ENCODE measurements at places on chromosomes 3 and 15.

- DNase-seq: no peak
Observed at GRCh38 chr3:25775936-25776335, 7.3 kb downstream of the NGLY1 start.

- DNase-seq: no peak
Observed at GRCh38 chr15:73105064-73105463, 52.8 kb downstream of the NEO1 start.

DNA sequence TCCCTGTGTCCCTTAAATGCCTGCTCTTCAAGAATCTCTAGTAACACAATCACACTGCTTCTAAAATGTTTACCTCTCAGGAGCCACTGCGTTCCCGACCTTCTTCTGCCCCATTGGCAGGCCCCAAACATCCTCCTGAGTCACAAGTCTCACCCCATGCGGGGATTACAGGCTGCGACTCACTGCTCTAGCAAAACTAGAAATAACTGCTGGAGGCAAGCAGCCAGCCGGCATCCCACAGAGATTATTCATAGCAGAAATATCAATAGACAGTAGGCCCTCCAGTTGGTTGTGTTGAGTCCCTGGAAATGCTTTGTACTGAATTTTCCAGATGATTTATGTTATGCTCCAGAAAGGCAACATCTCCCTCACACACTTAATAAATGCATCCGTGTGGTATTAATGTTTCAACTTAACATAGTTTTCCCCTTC, 64.8 kb downstream of the RFTN1 start:
- DNase-seq: peak; percentile 99

DNA sequence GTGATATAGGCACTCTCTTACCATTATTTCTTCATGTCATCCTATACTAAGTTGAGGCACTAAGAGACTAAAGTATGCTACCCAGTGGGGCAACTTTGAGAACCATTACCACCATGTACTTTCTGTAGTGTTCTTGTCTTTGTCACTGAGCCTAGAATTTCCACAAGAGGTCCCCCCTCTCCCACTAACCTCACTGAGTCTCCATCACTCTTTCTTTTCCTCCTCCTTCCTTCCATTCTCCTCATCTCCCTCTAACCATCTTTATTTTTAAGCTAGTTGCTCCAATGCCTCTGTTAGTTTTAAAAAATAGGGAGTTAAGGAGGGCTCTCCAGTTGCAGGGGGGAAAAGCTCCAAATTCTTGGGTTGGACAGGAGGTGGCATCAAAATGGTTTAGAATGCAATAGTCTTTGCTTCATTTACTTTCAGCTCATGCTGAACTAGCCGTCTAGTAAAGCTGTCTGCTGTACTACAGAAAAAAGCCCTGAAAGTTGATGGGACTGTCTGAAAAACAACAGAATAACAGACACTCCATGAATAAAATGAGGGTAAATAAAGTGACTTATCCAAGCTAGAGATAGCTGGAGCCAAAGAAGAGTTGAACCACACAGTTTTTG, 85.1 kb upstream of the MYRIP start:
- no peak for DNase-seq

DNA sequence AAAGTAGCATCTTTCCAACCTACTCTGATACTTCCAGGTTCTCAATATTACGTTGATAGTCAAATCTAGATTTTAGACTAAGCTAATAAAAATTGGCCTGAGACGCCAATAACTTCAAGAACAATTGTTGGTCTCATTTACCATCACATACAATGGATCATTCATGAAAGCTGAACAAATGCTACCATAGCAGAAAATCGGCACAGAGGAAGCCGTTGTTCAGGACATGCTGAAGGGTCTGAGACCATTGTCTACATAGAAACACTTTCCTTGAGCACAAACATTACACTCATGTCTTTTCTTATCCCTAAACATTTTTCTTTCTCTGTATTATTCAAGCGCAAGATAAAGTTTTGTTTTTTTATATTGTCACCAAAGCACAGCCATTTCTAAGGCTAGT, 37.2 kb upstream of the FHIT start:
- DNase-seq: no peak

DNA sequence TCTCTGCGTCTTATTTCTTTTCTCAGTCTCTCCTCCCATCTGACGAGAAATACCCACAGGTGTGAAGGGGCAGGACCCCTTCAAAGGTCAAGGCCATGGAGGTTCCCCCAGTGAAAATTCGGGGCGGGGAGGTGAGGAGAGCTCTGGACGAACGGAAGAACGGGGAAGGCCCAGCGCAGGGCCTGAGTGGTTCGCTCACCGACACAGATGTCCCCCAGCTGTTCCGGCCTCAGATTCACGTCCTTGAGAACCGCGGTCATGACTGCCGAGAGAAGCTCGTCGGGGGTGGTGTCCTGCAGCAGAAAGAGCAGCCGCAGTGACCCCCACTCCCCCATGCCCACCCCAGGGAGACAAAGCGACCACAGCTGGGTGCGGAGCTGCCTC, 542 bp downstream of the ACAA1 start:
- peak; percentile 32 for DNase-seq

- no peak for DNase-seq
Observed at GRCh38 chr3:108293858-108294257, 2.5 kb upstream of the HHLA2 start.

GRCh38 chr3:109902549-109902948, 565.2 kb upstream of the DPPA4 start:
- DNase-seq: no peak

- peak; percentile 79 for DNase-seq
Observed at GRCh38 chr3:185796431-185797107, 28.3 kb downstream of the IGF2BP2 start.

GRCh38 chr15:89399238-89400115, 64.9 kb upstream of the POLG start:
- no peak for DNase-seq

DNA sequence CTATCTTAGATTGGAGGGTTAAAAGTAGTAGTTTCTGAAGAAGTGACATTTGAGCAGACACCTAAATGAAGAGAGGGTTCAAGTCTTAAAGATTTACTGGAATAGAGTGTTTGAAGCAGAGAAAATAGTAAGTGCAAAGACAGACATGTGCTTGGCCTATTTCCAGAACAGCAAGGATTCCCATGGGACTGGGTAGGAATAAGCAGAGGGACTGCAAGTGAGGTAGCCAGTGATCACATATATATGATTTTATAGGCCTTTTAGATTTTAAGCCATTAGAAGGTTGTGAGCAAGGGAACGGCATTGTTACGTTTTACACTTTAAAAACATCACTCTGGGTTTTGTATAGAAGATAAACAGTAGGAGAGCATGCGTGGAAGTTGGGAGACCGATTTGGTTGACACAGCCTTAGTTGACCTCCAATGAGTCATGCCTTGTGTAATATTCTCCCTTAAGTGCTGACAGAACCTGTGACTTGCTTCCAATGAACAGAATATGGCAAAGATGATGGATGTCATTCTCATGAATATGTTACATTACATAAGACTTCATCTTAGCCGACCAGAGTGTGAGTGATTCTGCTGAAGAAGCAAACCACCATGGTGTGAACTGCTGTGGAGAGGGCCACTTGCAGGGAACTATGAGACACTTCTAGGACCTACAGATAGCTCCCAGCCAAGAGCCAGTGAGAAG, 37.1 kb upstream of the SLC4A7 start:
- DNase-seq: peak; percentile 98

DNA sequence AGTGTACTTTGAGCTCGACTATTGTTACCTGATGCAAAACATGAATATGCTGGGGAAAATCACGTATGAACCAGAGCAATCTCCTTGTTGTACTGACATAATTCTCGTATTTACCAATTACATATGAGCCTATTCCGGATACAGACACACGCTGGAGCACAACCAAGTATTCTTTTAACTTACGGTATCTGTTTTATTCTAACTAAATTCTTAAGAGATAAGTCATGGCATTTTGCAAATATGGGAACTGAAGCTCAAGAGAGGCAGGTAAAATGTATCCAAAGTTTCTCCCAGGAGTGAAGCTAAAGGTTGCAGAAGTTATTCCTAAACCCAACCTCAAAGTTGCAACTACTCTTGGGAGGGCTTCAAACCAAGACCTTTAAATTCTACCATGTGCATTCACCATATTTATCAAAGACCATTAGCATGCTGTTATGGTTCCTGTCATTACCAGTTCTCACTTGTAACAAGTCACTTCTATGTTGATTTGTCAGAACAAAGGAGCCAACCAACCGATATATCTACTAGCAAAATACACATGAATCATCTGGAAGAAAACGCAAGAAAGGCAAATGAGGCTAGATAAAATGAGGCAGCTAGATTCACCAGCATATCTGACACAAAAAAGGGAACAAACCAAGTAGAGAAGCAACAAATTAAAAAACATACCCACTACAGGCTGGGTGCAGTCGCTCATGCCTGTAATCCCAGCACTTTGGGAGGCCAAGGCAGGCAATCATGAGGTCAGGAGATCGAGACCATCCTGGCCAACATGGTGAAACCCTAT, 17.8 kb downstream of the TBL1XR1 start:
- no peak for DNase-seq

- DNase-seq: peak; percentile 54
Observed at GRCh38 chr3:38004415-38005075, 14.0 kb downstream of the VILL start.

DNA sequence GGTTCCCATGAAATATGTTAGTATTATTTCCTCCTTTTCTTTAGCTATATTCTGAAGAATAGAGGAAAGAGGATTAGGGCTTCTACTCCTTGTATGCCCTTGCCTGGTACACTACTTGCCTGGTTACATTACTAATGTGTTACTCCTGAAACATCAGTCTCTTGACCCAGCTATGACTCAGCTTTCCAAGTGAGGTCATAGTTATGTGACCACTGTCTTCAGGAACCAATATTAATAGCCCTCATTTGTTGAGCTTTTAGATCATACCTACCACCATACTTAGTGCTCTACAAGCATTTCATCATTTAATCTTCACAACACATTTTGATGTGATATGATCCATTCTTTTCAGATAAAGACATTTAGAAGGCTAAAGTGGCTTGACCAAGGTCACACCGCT, 60.3 kb downstream of the CMSS1 start:
- DNase-seq: peak; percentile 90

- DNase-seq: no peak
Observed at GRCh38 chr3:97278506-97278905, 464.1 kb downstream of the EPHA6 start.

DNA sequence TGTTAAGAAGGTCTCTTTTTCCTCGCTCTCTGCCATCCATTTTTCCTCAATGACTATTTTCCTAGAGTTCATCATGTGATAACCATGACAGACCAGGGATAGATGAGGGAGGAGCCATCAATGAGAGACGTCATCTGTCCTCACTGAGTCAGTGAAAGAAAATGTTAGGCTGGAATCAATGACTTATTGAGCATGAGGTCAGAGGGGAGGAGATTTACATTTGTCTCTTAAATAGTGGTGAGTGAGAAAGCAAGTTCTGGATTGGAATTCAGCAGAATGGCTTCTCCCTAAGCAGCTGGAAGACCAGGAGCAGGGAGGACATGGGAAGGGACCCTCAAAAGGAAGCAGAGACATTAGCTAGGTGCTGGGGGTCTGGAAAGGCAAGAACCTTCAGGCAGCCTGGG, 28.2 kb upstream of the USP3 start:
- peak; percentile 99 for DNase-seq

DNA sequence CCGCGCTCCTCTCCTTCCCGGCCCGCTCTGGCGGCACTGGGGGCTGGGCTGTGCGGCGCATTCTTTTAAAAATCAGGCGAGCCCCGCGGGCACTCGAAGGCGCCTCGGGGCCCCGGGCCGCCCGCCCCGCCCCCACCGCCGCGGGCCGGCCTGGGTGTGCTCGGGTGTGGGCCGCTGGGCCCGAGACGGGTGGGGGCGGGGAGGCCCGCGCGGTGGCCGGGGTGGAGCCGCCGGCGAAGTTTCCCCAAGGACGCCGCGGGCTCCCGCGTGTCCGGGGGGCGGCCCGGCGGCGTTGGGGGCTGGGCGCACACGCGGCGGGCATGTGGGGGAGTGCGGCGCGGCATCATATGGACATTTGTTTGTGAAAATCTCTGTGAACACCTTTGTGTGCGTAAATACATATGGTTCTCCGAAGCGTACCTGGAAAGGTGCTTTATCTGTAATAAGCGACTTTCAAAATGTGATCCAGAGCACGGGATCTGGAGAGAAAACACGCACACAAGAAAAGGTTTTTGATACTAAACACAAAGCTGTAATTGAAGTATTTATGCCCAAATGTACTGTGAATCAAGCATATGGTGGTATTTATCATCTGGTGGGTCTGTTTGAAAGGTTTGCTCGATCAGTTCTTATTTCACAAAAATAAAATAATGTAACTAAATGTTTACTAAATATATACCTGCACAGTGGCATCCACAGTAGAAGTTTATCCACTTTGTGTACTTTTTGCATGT, 612 bp upstream of the TBL1XR1 start:
- DNase-seq: peak; percentile 64

- no peak for DNase-seq
Observed at GRCh38 chr3:51947215-51947900, 5.2 kb downstream of the PARP3 start.

DNA sequence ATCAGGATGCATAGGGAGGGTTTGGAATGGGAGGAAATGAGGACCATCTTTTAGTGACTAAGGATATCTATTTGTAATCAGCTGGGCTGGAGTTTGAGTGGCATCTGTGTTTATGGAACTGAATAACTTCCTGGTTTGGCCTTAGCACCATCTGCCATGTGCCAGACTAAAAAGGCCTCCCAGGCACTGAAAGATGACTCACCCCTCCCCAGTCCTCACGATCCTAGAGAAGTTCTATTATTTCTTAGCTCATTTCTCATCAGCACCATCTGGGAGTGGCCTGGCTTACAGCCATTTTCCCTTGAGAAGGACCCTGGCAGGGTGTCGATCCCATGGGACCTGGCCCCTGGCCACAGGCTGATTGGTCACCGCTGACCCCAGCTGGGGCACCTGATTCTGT, 23.9 kb upstream of the CTXND1 start:
- peak; percentile 36 for DNase-seq

- no peak for DNase-seq
Observed at GRCh38 chr15:59794229-59794886, 105.2 kb upstream of the BNIP2 start.

DNA sequence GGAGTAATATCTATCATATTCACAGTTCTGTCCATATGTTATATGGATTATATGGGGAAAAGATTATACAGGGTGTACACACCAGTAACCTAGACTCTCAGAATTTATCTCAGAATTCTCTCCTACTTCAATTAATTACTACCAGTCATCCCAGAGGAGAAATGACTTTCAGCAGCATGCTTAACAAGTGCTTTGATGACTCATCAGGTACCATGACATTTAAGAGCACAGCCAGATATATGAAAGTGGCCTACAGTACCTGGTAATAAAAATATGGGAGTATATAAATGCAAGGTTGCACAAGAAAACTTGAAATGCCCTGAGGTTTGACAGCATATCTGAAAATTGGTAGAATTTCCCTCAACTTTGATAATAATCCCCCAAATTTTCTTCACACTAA, 1273.0 kb downstream of the OTOL1 start:
- DNase-seq: peak; percentile 6

DNA sequence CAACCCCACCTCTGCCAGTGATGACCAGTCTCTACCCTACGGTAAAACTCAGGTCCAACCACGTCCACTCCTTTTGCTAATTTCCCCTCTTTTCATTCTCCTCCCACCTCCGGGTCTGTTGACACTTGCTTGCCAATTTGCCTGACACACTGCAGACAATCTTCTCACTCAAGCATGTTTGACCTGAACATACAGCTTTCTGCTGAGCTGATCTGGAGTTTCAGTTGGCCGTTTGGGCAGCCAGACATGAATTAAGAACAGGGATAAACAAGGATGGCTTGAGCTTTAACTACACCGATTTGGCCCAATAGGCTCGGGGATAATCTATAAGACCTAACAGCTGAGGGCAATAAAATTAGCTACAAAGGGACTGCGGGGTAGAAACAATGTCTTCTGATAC, 758.6 kb upstream of the CFAP20DC start:
- no peak for DNase-seq

- no peak for DNase-seq
Observed at GRCh38 chr15:23606226-23606625, 40.8 kb downstream of the MKRN3 start.
